ENCODE measurements at places on chromosomes 2 and 18.

GRCh38 chr18:79964330-79965118 is at the start of gene HSBP1L1:
Gene HSBP1L1 (plus strand): TSS chr18:79964643. CDS start chr18:79964736, 93 bp downstream.
- peak within 1 kb of the TSS; percentile 80 for H3K27ac ChIP-seq
- H3K27me3 ChIP-seq, result peaks cover 2% of the 10 kb centered on the region
- H3K4me1 ChIP-seq, result peaks cover 21% of the 10 kb centered on the region
- peak within 1 kb of the TSS; percentile 75 for H3K4me3 ChIP-seq
- peaks cover 3% of the 10 kb centered on the region for H3K36me3 ChIP-seq

DNA sequence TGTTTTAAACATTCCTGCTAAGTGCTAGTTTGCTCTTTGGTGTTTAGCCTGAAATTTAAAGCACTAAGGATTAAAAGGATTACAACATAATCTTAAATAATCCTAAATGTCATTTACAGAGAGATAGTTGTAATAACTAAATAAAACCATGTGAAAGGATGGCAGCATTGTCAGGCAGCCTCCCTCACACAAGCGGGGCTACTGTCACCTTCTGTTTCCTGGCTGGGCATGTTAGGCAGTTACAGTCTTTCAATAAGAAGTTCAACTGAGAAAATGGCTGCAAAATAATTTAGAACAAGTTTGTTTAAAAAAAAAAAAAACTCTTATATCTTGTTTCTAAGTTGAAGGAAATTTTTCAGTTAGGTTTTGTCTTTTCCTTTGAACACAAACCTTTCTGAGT is 124.9 kb downstream of the ARHGAP15 start:
- H3K27ac ChIP-seq, result peak overlapping the region; percentile 82
- no peak for DNase-seq
- H3K4me1 ChIP-seq, result peaks cover 55% of the 10 kb centered on the region
- H3K27me3 ChIP-seq, result no peaks in the 10 kb centered on the region
- peaks cover 24% of the 10 kb centered on the region for H3K36me3 ChIP-seq

GRCh38 chr2:202726070-202726469 is 91.3 kb downstream of the FAM117B start:
- no peak overlapping the region for H3K27ac ChIP-seq
- no peak for DNase-seq
- H3K4me1 ChIP-seq, result peaks cover 9% of the 10 kb centered on the region
- H3K27me3 ChIP-seq, result no peaks in the 10 kb centered on the region
- peaks cover 39% of the 10 kb centered on the region for H3K36me3 ChIP-seq
- no peak overlapping the region for H3K4me3 ChIP-seq

- H3K27ac ChIP-seq, result peak overlapping the region; percentile 7
- no peak for DNase-seq
- no peaks in the 10 kb centered on the region for H3K27me3 ChIP-seq
- H3K36me3 ChIP-seq, result peaks cover 48% of the 10 kb centered on the region
Observed at GRCh38 chr2:68809324-68810240, 61.6 kb downstream of the BMP10 start.
